ENCODE measurements at places on chromosomes 5 and 9.
A peak's percentile ranks its signal among the peaks of the same experiment; 100 is the strongest.

- DNase-seq = peak; percentile 10
These were observed 290.5 kb downstream of the SLF1 start for GRCh38 chr5:94908889-94909480.

- DNase-seq = no peak
These were observed 122.3 kb downstream of the PAX5 start for GRCh38 chr9:36911601-36912412.

DNA sequence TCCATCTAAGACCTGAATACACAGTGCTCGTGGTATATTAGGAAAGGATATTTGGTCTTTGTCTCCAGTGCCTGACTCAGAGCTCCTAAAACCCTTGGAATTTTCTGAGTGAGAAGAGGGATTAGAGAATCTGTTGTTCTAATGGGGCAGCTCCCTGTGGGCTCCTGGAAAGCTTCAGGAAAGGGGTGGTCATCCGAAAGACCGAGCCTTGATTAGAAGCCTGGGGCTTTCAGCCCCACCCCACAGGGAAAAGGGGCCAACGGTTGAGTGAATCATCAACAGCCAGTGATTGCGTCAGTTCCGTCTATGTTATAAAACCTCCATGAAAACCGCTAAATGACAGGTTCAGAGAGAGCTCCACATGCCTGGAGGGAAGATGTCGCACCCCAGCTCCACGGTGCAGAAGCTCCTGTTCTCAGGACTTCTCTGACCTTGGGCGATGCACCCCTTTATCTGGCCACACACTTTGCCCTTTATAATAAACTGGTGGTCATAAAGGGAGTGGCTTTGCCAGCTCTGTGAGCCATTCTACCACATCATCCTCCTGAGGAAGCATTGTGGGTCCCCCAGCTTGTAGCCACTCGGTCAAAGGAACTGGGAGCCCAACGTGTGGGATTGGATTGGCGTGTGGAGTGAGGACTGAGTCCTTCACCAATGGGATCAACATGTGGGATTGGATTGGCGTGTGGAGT lies 71.0 kb upstream of the ICE1 start:
- no peak for DNase-seq

DNA sequence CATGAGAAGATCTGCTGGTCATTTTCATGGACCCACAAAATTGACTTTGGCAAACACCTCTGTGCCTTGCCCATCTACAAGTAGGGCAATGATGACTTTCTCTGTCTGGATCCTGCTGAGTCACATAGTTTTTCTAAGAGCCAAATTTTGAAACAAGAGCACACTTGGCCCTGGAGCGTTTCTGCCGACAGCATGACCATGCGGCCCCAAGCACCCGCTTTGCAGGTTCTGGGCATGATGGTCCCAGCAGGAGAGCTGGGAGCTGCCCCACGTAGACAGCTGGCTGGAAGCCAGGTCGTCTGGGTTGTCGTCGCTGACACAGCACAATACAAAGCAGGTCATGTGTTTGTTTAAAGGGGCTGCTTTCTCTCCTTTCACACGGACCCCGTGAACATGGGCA lies 159.8 kb downstream of the SYK start:
- no peak for DNase-seq

- no peak for DNase-seq
These were observed 7.9 kb downstream of the RACK1 start for GRCh38 chr5:181235689-181236366.

GRCh38 chr5:4191041-4191440 lies 595.4 kb downstream of the IRX1 start:
- DNase-seq = no peak

DNA sequence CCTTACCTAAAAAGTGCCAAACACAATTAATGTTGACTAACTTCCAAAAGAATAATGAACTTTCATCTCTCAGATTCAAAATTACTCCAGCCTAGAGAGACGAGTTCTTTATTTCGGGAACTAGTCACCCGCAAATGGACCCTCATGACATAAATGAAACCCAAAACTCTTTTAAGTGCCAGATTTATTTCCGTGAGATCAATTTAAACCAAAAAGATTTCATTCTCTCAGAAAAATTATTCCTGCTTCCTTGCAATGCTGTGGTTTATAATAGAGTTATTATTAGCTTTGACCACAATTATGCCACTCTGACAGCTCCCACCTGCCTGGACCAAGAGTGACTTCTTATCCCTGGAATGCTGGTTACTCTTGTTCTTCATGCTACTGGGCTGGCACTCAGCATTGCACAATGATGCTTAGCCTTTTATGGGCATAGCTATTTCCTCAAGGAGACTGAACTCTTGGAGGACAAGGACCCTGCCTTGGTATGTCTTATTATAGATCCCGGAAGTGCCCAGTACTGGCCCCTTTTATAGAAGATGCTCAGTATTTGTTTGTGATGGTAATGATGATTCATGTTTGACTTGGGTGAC lies 183.5 kb downstream of the SNX18 start:
- no peak for DNase-seq

DNA sequence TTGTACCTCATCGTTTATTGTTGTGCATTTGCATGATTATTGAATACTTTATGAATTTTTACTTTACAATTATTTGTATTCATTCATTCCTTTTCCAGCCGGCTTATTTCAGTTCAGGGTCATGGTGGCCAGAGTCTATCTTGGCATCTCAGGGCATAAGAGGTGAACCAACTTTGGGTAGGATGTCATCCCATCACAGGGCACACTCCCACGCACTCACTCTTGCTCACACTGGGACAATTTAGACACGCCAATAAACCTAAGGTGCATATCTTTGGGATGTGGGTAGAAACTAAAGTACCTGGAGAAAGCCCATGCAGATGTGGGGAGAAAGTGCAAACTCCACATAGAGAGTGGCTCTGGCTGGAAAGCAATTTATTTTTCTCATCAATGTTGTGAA lies 158.1 kb upstream of the MAST4 start:
- DNase-seq = no peak

GRCh38 chr5:126939887-126940286 lies 90.5 kb downstream of the MARCHF3 start:
- no peak for DNase-seq

- DNase-seq = no peak
These were observed 762 bp downstream of the CACNA1B start for GRCh38 chr9:137878146-137878941.

- DNase-seq = peak; percentile 63
These were observed 12.2 kb downstream of the GPR150 start for GRCh38 chr5:95631991-95632675.

DNA sequence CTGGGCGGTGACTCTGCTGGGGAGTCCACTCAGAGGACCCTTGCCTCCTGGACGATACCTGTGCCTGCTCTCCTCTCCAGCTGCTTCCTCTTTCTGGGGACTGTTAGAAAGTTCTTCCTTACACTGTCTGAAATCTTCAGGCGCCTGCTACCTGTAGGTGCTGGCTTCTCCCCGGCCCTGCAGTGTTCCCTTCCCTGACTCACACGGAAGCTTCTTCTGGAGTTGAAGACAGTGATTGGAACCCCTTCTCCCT lies 562 bp downstream of the GSN start:
- DNase-seq = no peak

GRCh38 chr9:69526699-69527098 lies 145.5 kb downstream of the APBA1 start:
- DNase-seq = no peak

DNA sequence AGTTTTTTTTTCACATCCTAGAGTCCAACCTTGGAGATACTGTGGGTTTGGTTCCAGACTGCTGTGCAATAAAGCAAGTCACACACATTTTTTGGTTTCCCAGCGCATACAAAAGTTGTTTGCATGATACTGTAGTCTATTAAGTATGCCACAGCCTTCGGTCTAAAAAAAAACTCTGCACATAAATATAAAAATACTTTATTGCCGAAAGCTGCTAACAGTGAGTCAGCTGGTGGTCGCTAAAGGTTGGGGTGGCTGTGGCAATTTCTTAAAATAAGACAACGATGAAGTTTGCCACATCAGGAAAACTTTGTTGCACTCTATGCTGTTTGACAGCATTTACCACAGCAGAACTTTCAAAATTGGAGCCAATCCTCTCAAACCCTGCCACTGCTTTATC lies 37.4 kb downstream of the UBQLN1 start:
- DNase-seq = no peak

DNA sequence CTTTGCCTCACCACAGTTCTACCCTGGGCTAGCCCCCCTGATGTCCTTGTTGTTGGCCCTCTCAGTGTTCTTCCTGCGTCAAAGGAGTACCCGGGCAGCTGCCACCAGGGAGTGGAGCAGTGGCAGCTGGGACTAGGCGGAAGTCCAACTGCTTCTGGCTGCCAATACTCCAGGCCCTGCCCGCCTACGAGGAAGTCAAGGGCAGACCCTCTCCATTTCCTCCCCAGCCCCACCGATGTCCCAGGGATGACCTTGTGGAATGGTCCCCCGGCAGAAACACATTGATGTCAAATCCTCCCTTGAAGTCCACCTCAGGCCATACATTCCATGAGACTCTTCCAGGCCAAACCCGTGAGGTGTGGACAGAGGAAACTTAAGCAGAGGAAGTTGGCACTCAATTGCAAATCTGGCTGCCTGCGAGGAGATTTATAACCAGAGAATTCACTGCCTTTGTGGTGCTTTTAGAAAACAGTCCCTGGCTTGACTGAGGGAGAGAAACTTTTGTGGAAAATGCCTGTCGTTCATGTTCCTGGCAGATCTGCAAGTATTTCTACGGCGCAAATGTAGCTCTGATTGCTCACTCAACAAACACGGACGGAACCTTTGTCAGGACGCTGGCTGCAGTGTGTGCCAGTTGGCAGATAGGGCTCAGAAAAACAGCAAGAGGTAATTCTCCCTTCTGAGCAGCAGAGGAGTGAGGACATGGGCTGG lies 339.7 kb downstream of the RAB3C start:
- no peak for DNase-seq

DNA sequence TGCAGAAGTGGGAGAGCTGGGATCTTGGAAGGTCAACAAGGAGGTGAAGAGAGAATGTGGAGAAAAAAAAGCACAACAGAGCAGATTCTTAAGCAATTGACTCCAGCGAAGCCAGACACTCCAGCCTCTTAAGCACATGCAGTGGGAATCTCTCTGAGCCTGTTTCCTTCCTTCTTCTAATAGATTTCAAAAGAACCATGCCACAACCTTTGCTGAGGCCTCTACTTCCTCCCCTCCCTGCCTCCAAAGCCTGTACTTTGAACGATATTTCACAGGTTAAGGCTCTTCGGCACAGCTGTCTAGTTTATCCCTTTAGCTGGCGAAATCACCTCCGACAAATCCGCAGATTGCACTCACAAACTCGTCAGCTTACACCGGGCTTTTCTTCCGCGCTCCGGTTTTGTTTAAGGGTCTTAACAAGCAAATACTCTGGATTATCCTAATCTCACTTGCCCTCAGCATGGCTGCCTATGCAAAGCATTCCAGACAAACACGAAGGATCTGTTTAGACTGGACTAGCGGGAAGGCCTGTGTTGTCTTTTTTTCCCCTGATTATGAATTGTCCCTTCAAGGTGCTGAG lies 211.6 kb upstream of the PANK3 start:
- DNase-seq = no peak

GRCh38 chr9:93480728-93481324 lies 27.4 kb upstream of the FAM120AOS start:
- DNase-seq = no peak

DNA sequence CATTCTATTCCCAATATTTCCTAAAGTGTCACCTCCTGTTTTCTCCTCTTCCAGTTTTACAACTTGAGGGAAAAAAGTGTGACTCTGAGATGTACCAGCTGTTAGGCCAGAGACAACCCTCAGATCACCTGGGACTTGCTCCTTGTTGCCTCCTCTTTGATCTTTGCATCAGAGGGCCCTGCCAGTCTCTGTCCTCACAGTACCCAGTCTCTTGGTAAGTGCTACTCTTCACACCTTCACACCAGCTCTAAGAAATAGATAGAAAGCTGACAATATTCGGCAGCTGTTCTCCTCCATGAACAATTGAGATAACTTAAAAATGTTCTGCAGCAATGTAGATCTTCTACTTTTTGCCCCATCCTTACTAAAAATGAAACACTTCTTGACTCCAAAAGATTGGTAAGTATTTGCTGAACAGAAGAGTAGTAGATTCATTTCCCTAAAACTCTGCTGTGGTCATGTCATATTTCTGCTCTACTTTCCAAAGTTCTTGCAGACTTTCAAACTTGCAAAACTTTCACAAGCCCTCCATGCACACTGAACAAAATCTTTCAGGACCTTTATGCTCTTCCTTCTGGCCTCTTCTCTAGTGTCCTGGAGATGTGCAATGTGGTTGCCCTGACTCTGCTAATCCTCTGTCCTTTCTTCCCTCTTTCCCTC lies 188.6 kb downstream of the SNX18 start:
- DNase-seq = no peak

DNA sequence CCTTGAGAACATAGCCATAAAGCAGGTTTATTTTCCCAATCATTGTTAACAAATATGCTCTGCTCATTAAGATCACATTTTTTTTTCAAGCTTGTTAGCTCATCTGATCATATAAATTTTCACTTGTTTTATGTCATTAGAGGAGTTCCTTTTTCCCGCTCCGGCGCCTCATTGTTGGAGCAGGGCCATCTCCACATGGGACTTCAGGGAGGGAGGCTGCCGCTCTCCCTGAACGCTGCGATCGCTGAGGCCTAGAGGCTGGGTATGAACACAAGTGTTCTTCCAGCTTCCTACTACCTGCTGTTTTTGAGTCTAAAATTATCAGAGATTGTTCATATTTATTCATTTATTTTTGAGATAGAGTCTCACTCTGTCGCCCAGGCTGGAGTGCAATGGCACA lies 246.9 kb downstream of the MPDZ start:
- DNase-seq = no peak

- DNase-seq = no peak
These were observed 14.0 kb upstream of the TNIP1 start for GRCh38 chr5:151094852-151095245.

DNA sequence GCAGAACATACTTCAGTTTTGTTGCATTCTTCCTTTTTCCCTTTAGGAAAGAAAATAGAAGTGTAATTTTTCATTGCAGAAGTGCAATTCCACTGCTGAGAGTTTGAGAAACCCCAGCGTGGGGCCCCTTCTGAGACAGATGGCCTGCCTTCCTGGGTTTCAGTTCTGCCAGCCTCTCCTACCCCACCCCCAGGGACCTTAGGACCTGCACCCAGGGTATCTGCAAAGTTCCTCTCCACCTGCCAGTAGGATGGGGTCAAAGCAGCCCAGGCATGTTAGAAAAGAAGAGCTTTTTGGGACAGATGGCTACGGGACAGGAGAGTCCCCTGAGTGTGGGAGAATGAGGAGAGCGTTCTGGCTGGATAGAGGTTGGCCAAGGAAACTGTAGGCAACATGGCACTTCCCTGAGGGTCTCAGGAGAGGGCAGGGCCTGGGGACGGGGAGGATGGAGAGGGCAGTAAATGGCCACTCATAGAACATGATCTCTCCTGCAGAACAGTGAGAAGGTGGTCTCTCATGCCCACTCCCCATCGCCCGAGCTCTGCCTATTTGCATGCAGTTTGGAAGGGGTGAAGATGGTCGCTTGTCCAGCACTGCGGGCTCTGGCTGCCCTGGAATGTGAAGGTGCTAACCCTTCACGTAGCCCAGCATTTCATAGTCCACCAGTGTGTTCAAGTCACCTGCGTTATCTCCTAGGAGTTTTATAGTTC lies at the start of gene TIFAB:
Gene TIFAB (minus strand): TSS at position 31 of the 710 bp plus-strand sequence. CDS start 2,412 bp downstream, outside the sequence.
- no peak for DNase-seq

Measured in Jurkat, Clone E6-1 (cell line).